Central memory CD4-positive, alpha-beta T cell (primary cell): ENCODE measurements at places on chromosomes 13 and 19.

DNA sequence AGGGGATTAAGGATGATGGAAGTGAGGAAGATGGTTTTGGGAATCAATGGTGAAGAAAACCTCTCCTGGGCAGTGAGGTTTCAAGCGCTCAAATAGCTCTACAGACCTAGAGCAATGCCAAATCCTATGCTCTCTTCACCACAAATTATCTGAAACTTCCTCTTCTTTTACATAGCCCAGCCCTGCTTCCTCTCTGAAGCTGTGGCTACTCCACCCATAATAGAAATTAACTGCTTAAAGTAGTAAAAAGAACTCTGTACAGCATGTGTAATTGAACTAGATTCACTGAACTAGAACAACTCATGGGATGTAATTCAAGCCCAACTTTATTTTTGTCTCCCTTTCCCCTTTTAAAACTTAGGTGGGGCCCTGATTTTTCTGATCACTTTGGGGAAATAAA lies 20.4 kb upstream of the IFT88 start:
- DNase-seq = no peak

DNA sequence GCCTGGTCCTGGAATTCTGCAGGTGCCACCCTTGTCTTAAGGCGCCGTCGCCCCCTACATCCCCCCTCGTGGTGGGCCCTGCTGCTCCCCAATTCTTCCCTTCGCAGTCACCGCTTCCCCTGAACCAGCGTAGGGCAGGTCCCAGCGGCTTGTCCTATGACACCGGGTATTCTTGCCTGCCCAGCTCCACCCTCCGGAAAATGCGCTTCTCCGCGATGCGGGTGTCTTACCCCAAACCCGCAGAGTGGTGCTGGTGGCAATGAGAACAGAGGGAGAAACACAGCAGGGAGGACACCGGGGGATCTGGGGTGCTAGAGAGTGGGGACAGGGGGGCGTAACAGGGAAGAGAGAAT lies 9.0 kb downstream of the ZNF808 start:
- peak; percentile 38 for DNase-seq

DNA sequence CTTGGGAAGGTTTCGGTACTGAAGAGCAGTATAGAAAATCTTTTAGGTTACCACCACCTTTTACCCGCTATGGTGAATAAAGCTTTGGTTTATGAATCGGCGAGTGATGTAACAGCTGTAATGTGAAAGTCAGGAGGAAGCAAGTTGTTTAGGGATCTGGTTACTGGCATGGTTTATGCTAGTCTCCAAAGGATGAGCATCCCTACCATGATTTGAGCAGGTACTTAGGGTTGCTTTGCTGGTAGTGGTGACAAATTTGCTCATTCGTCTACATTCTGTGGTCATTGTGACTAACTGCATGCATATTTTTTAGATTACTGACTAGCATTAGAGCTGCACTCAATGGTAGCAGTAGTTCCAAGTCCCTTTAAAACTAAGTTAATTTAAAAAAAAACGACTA lies 104.1 kb downstream of the FRY start:
- no peak for DNase-seq

DNA sequence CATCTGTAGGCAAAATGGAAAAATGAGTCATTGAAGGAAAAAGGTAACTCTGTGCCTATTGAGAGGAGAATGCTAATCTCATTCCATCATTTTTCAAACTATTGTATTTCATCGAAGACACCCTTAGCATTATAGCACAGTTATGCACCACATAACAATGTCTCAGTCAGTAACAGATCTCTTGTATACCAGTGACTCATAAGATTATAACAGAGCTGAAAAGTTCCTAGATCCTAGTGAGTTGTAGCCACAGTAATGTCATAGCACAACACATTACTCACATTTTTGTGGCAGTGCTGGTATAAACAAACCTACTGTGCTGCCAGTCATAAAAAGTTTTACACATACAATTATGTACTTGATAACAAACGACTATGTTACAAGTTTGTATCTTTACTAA lies 1077.6 kb downstream of the DIAPH3 start:
- no peak for DNase-seq

GRCh38 chr19:11136400-11137101 lies 19.0 kb downstream of the SPC24 start:
- DNase-seq = no peak

- no peak for DNase-seq
Observed at GRCh38 chr13:24159357-24159756, 1.2 kb upstream of the SPATA13 start.

GRCh38 chr19:53013621-53014020 lies at the start of gene ERVV-1:
ERVV-1 (plus strand) TSS chr19:53013921; CDS start chr19:53014091, 170 bp downstream.
- no peak for DNase-seq

DNA sequence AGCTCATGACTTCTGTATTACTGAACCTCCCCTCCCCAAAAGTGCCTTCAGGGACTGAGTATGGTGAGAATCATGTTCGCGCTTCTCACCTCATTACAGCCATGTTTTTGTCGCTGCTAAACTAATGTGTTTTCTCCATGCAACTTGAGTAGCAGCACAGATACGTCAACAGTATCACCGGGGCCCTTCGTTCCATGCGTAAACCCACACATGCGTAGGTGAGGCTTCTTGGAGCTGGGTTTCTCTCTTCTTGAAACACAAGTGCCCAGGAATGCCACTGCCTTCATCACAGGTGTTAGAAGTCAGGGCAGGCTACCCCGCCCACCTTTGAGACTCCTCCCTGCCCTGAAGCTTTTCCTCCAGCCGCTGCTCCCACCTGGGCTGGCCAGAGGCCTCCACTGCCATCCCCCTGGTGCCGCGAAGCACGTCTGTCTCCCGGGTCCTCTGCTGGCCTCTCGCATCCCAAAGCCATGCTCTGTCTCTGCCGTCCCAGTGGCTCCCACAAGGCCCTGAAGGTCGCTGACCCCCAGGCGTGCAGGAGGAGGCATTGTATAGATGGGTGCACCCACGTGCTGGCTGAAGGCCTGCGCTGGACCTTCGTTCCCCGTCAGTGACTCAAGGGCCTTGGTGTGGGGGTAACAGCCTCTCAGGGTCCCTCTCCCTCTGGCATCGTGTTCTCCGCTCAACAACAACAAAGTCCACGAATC lies 135.3 kb upstream of the MCF2L start:
- DNase-seq = no peak
